ENCODE measurements at places on chromosomes 11 and 22. TPM values are rescaled to one million over a fixed set of nuclear protein-coding genes. Genes with fewer than 3 reads are reported as not detected.

Gene ROBO4
- total RNA-seq: not detected

Gene PNPLA5
- total RNA-seq: not detected

GRCh38 chr11:117217141-117218084, 14.5 kb downstream of the PCSK7 start:
- no peak for DNase-seq

Gene MISFA
- total RNA-seq: 1.1 TPM

GRCh38 chr11:123838659-123839058, 32.5 kb upstream of the OR6M1 start:
- no peak for DNase-seq

DNA sequence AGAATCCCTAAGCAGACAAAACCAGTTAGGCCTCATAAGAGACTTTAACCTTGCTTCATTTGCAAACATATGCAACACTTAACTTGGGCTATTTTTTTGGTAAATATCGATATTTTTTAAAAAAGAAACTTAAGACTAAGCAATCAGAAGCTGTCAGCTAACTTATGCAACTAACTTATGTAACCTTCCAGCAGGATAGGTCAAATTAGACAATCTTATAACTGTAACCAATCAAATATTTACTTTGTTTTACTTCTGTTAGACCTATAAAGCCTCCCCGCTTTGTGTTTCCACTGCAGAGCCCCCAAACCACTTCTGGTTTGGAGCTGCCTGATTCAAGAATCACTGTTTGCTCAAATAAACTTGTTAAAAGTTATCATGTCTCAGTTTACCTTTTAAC, 8.0 kb downstream of the MSANTD4 start:
- DNase-seq: no peak

GRCh38 chr11:58578136-58578634, 678 bp upstream of the ZFP91 start:
- peak; percentile 94 for DNase-seq

Gene FXYD6
- not detected for total RNA-seq

GRCh38 chr22:25018009-25018408, 65.5 kb downstream of the KIAA1671 start:
- no peak for DNase-seq

GRCh38 chr22:39207141-39208012, 37.4 kb downstream of the PDGFB start:
- no peak for DNase-seq

- DNase-seq: no peak
These were observed 31.0 kb upstream of the PICALM start for GRCh38 chr11:86099874-86100273.

- DNase-seq: peak; percentile 93
These were observed 446 bp upstream of the PRDM10 start for GRCh38 chr11:130002846-130003716.

Gene MMP13
- not detected for total RNA-seq

Gene UQCR10
- total RNA-seq: 73.8 TPM

GRCh38 chr11:129278586-129279319, 86.6 kb upstream of the ARHGAP32 start:
- DNase-seq: no peak

GRCh38 chr11:86365546-86365945, 9.1 kb upstream of the CCDC81 start:
- DNase-seq: no peak

DNA sequence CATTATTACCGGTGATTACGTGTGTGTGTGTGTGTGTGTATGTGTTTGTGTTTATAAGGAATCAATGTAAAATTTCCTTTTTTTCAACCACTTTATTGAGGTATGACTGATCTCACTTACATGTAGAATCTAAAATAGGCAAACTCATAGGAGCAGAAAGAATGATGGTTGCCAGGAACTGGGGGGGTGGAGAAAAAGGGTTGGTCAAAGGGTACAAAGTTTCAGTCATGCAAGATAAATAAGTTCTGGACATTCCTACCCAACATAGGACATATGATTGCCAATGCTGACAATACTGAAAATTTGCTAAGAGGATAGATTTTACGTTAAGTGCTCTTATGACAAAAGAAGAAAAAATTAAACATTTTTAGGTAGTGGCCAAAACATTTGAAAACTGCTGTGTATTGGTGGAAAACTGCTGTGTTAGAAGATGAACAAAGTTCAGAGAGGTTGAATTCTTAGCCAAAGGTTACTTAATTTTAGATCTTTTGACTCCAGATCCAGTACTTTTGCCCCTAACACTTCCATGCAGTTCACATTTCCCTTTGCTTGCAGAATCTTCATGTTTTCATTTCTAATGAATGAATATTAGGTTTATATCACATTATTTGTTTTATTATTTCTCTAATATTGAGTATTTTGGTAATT, 49.5 kb downstream of the NNMT start:
- no peak for DNase-seq

GRCh38 chr22:36471341-36471821, 10.1 kb downstream of the TXN2 start:
- no peak for DNase-seq

DNA sequence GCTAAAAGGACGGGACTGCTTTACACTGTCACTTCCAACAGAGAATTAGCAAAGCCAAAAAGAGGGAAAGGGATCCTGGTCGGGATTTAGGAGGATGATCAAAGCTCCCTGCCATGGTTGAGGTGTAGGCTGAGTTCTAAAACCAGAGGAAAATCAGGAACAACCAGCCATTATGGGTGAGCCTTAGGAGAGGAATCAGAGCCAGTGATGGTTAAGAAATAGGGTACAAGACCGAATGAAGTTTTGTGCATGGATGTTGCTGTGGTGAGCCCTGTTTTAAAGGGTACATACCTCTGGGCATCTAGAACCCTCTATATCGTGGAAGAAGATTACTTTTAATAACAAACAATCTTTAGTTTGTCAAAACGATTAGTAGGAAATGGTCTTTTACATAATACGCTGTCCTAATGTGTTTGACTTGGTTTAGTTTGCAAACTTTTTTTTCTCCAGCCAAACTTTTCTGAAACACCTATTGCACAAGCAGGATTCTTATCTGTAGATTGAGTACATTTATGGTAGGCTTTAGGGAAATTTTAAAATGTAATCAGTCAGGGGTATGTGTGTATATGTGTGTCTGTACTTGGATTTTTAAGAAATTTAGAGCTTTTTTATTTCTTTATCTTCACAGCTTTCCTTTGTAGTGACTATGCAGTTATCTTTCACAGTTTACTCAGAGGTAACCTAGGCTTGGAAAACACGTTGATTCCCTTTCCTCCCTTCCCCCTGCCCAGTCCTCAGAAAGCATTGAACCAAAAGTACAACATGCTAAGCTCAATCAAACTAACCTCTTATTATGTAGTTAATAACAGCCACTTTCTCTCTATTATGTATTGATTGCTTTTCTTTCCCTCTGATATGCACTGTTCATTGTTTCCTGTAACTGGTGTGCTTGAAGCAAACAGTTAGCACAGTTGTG, 26.8 kb downstream of the TRIM44 start:
- DNase-seq: no peak

GRCh38 chr11:46367244-46367915, 14.1 kb upstream of the MDK start:
- no peak for DNase-seq

Gene ATXN10
- total RNA-seq: 42.1 TPM

DNA sequence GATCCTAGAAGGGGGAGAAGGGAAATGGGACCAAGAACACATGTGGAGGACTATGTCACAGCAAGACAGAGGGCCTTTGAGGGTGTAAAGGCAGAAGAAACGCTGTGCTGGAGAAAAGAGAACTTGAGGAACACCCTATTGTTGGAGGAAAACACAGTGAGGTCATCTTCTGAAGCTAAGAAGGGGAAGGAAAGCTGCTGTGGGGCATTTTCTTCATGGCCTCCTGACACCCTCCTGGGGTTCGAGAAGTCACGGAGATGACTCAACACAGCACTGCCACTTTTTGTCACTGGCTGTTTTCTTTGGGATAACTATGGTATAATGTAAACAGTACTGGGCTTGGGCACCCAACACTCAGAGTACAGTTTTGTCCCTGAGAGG, 492.6 kb upstream of the CADM1 start:
- DNase-seq: no peak

Gene MN1
- 10.5 TPM for total RNA-seq

DNA sequence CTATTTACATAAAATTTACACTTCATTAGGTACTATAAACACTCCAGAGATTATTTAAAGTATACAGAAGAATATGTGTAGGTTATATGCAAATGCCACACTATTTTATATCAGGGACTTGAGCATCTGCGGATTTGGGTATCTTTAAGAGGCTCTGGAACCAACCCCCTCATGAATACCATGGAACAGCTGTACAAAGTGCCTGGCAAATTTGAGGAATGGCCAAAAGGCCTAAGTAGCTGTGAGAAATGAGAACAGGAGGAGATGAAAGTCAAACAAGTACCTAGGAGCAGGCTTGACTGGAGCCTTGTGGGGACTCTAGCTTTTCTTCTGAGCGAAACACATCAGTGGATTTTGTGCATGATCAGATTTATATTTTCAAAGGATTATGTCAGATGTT, 149.3 kb downstream of the RBFOX2 start:
- DNase-seq: no peak

GRCh38 chr11:108635106-108635505, 29.8 kb upstream of the DDX10 start:
- DNase-seq: no peak

DNA sequence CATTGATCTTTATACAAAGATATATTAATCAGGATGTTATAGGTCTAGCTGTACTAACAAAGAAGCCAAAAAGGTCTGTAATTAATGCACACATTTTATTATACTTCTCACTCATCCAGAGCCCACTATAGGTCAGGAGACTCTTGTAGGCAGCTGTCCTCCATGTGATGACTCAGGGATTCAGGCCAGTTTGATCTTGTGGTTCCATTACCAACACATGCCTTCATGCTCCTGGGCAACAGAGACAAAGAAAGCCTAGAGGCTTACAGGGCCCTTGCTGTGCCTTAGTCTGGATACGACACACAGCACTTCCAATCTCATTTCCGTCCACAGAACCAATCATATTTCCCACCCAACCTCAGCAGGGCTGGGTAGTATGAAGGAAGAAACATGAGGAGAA, 150.3 kb upstream of the NCAM1 start:
- DNase-seq: no peak

Gene FADS2
- 23.1 TPM for total RNA-seq

Gene BIK
- total RNA-seq: 0.46 TPM

Gene C11orf91
- not detected for total RNA-seq

GRCh38 chr11:120565466-120566155, 54.1 kb downstream of the GRIK4 start:
- no peak for DNase-seq

- DNase-seq: no peak
These were observed 6.1 kb downstream of the FADS1 start for GRCh38 chr11:61810671-61811175.

Gene RNASEH2C
- total RNA-seq: 13.9 TPM

Gene TUBA8
- 0.45 TPM for total RNA-seq

GRCh38 chr11:18452927-18453326, 2.7 kb upstream of the LDHAL6A start:
- no peak for DNase-seq

Gene C11orf21
- total RNA-seq: not detected

Gene P2RY6
- total RNA-seq: not detected

DNA sequence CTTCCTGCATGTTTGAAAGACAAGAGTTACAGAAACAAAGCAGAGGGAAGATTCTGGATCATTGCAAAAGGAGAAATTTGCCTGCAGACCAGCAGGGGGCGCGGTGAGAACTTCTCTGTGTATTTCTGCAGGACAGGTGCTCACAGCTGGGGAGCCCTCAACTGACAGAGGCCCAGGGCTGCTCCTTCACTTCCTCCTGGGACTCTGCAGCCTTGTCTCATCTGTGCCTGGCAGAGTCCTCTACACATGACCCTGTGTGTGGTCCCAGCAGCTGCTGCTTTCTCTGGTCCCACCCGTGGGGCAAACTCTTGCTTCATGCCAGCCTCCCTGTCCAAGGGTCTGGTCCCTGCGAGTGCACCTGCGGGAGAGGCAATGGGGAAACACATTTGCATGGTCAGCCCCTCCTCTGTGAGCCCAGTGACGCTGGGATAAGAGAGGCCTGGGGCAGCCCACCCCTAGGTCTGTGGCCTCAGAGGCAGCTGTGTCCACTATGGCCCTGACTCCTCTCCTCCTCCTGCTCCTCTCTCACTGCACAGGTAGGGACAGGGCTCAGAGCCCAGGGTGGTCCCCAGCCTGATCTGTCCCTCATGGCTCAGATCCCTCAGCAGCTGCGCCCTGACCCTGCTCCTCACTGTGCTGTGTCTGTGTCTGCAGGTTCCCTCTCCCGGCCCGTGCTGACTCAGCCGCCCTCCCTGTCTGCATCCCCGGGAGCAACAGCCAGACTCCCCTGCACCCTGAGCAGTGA, 43.2 kb upstream of the VPREB1 start:
- DNase-seq: peak; percentile 23

GRCh38 chr11:85945788-85946187, 90.6 kb downstream of the CCDC83 start:
- DNase-seq: no peak

- no peak for DNase-seq
These were observed 5.6 kb downstream of the ARHGEF17 start for GRCh38 chr11:73313652-73314051.

Gene SCN2B
- not detected for total RNA-seq

DNA sequence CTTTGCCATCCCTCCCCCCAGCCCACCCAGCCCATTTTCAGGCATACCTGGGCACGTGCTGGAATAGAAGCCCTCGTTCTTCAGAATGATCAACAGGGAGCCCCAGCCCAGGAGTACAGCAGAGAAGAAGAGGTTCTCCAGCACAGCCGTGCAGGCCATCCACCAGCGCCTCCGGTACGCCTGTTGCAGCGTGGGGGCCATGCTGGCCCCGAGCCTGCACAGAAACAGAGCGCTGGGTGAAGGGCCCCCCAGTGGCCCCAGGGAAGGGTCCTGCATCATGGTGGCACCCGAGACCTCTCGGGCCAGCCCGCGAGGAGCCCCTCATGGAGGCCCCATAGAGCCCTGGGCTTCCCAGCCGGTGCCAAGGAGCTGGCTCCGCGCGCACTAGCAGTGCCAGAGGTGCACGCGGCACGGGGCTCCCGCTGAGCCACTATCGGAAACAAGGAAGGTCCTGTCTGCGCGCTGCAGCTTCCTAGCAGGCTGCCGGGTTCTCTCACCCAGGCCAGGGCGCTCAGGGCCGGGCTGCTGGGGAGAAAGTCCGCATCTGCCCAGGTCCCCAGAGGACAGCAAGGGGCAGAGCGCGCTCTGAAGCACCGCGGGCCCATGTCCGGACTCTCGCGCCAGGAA, 1.5 kb downstream of the SLC43A1 start:
- no peak for DNase-seq

GRCh38 chr11:45060707-45061106, 85.7 kb upstream of the PRDM11 start:
- no peak for DNase-seq

DNA sequence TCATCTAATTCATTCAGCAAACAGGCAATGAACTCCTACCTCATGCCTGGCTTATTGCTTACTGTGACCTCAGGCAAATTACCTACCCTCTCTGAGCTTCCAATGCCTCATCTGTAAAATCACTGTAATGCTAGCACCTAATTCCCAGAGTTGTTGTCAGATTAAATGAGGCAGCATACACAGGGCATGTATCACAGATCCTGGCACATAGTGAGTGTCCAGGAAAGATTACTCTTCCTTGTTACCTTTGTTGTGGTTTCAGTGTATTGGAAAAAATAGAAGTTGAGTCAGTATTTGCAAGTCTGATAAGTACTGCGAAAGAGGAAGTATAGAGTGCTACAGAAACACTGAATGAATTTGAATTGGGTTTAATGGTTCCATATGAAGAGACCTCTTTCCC, 26.4 kb upstream of the LRRC55 start:
- no peak for DNase-seq

GRCh38 chr11:94325681-94326080, 21.3 kb downstream of the IZUMO1R start:
- peak; percentile 19 for DNase-seq

Gene PDGFD
- total RNA-seq: 0.02 TPM

Gene CYB5R3
- total RNA-seq: 29.5 TPM

GRCh38 chr11:47071341-47071740, 105.3 kb downstream of the ARFGAP2 start:
- DNase-seq: no peak

Data from NCI-H460 (cell line).